ENCODE measurements at places on chromosomes 12 and 14.

DNA sequence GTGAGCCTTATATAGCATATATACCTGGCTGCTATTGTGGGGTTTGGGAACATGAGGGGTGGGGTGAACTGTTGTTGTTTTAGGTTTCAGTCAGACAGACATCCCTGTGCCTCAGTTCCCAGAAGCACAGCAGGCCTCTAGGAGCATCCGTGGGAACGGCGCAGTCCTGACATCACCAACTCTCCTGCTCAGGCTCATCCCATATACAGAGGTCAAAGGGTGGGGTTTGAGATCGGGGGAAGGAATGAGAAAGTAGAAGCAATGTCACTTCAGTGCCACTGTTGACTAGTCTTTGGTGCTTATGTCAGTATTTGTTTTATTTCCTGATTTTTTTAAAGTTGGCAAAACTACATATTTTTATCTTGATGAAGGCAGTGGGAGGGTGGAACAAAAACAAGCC, 43.1 kb upstream of the A2ML1 start:
- DNase-seq, result no peak

DNA sequence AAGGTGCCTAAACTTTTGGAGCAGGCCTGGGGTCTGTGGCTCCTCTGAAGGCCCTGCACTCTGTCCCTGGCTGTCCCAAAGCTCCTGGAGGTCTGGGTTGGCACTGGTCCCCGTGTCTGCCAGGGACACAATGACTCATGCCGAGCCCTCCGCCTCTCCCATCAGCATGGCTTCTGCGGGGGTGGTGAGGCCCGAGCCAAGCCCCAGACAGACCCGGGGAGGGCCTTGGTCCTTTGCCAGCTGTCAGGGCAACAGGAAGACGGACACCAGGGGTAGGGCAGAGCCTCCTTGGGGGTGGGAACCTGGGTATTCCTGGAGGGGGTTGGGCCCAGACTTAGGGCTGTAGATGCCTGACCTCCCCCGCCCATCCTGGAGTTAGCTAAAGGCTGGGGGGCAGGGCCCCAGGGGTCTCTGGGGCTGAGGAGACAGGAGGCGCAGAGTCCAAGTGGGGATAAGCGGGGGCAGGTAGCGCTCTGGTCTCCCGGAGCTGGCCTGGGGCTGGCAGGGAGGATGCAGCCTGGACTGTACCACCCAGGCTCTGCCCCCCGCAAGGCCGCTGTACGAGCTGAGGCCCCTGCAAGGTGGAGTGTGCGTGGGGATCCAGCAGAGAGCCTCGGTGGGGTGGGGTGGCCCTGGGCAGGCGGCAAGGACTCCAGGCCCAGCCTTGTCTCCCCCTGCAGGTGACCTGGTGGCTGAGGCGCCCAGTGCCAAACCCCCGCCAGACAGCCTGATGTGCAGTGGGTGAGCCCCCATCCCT, 16.4 kb upstream of the PUS1 start:
- DNase-seq, result no peak

GRCh38 chr14:88384718-88385117, 739 bp upstream of the SPATA7 start:
- DNase-seq, result no peak

DNA sequence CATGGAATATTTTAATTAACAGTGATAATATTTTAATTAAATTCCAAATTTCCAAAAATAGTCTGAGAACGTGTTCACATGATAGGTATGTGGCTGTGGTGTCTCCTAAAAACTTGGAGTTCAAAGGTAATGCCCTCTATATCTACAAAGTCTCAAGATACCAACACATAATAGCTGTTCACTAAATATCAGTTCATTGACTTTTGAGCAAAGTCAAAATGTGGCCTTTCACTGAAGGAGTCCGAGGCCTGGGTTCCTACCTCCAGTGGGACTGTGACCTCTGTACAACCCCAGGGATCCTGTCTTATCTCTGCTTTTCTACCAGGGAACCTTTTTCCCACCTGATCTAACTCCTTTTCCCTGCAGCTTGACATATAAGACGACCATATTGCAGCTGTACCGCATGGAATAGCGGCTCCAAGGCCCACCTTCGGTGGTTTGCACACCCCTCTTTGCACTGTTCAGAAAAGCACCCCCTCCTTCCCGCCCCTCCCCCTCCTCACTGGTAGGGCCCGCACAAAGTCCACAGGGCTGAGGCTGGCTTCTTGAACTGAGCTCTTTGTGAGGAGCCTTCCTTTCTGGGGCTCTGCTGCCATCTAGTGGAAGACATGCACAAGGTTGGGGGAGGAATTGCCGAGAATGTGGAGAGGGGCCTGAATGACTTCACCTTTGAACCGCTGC, 3.1 kb downstream of the CCND2 start:
- peak; percentile 74 for DNase-seq

GRCh38 chr12:25937096-25937495, 21.4 kb upstream of the RASSF8 start:
- no peak for DNase-seq
